ENCODE measurements at places on chromosomes 3 and 15.

DNA sequence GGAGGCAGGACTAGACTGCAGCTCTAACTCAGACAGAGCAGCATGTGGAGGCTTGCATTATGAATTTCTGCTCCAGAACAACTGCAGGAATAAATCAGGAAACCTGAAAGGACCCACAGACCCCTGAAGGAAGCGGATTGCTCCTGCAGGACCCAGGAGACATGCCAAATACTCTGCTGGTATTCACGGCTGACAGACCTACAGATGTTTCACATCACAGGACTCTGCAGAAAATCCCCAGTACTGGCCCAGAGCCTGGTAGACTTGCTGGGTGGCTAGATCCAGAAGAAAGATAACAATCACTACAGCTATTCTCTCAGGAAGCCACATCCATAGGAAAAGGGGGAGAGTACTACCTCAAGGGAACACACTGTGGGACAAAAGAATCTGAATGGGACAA, 942.1 kb downstream of the AGBL1 start:
- H3K4me3 ChIP-seq: no peak overlapping the region
- H3K27ac ChIP-seq: no peak overlapping the region
- H3K27me3 ChIP-seq: no peaks in the 10 kb centered on the region
- no peaks in the 10 kb centered on the region for H3K36me3 ChIP-seq
- H3K4me1 ChIP-seq: no peaks in the 10 kb centered on the region
- DNase-seq: no peak

DNA sequence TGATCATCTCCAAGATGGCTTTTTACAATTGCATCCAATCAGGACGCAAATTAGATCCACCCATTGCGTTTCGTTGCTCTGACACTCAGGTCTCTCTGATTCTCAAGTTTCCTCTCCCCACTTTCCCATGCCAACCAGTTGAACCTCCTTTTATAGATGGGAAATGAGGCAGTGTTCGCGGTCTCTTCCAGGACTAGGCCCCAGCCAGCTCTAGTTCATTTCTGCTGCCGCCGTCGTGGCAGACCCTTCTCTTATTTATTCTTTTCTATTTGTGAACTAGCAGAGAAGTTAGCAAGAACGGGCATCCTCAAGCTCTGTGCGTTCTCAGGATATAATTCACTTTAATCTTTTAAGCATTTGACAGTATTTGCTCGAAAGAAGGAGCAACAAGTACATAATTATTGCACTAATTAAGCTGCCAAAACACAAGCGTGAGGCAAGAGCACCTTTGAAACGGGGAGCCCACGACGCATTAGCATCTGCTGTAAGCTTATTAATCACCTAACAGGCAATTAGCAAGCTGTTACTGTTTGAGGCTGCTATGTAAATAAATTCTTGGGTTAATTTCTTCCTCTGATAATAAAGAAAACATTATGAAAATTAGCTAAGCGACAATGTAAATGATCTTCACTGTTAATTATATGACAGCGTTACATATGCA, 246.4 kb upstream of the TLE3 start:
- H3K4me1 ChIP-seq: peaks cover 6% of the 10 kb centered on the region
- no peak for DNase-seq
- H3K36me3 ChIP-seq: no peaks in the 10 kb centered on the region
- H3K4me3 ChIP-seq: no peak overlapping the region
- H3K27ac ChIP-seq: no peak overlapping the region

DNA sequence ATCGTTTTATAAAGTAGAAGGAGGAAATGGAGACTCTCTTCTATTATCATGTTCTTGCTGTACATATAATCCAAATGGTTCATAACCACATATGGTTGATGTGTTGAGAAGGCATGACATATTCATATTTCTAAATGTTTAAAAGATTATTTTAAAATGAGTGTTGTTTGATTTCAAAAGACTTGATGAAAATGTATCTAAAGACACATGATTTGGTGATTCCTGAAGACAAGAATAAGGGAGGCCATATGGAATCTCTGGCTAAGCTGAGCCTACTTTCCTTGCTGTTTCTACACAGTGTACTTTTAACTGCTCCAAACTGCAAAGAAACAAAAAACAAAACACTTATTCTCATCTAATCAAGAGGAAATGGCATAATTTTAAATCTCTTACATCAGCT, 23.0 kb upstream of the GYG1 start:
- H3K27me3 ChIP-seq: no peaks in the 10 kb centered on the region
- H3K4me3 ChIP-seq: no peak overlapping the region
- DNase-seq: no peak
- H3K27ac ChIP-seq: no peak overlapping the region
- no peaks in the 10 kb centered on the region for H3K36me3 ChIP-seq
- no peaks in the 10 kb centered on the region for H3K4me1 ChIP-seq

DNA sequence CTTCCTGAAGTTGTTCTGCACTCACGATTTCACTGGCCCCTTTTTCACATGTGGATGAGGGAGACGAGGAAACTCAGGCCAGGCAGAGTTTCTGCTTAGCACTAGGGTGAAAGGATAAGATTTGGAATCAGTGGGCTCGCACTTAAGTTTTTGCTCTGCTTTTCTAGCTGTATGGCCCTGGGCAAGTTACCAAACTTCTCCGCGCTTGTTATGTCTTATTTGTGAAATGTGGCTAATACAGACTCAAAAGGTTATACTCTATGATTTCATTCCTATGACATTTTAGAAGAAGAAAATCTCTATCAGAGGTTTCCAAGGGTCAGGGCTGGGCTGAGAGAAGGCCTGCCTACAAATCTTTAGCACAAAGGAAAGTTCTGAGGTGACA, 191.9 kb upstream of the LRIG1 start:
- H3K27me3 ChIP-seq: peaks cover 3% of the 10 kb centered on the region
- no peak overlapping the region for H3K27ac ChIP-seq
- no peak overlapping the region for H3K4me3 ChIP-seq
- H3K4me1 ChIP-seq: no peaks in the 10 kb centered on the region
- DNase-seq: no peak
- no peaks in the 10 kb centered on the region for H3K36me3 ChIP-seq

DNA sequence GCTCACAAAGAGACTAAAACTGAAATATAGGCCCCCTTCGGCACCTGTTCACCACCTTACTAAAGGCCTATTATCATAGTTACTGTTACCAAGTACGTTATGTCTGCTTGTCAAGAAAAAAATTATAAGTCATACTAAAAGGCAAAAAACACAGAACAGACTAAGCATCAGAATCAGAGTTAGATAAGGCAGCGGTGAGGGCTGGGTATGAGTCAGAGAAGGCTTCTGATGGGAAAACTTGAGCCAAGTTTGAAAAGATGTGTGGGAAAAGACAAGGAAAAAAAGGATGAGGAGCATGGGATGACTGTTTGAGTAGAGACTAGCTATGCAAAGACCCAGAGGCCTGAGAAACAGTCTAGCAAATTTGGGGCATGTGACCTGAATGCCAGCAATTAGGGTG, 387.2 kb upstream of the SGO1 start:
- DNase-seq: no peak
- H3K27ac ChIP-seq: no peak overlapping the region
- no peaks in the 10 kb centered on the region for H3K36me3 ChIP-seq
- no peak overlapping the region for H3K4me3 ChIP-seq

- H3K27ac ChIP-seq: no peak overlapping the region
- H3K36me3 ChIP-seq: no peaks in the 10 kb centered on the region
- H3K4me1 ChIP-seq: peaks cover 7% of the 10 kb centered on the region
- H3K4me3 ChIP-seq: no peak overlapping the region
These were observed 9.8 kb upstream of the SLC9C1 start for GRCh38 chr3:112303764-112304325.

DNA sequence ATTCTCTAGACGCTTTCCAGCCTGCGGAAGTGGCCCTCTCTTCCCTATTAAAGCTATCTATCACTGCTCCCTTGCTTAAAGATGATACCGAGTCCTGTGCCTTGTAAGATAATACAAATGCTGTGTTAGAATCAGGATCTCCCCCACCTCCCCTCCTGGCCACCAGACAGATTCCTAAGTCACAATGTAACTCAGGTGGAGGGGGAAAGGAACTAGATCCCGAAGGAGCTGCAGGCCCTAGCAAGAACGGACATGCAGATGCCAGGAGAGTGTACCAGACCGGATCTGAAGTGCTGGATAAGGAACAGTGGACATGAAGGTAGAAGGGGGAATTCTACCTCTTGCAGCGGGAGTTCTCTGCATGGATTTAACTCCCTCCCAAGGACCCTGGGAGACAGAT, 230.7 kb upstream of the LYSMD4 start:
- no peaks in the 10 kb centered on the region for H3K4me1 ChIP-seq
- H3K27ac ChIP-seq: no peak overlapping the region
- H3K27me3 ChIP-seq: peaks cover 10% of the 10 kb centered on the region
- H3K36me3 ChIP-seq: no peaks in the 10 kb centered on the region
- no peak for DNase-seq

DNA sequence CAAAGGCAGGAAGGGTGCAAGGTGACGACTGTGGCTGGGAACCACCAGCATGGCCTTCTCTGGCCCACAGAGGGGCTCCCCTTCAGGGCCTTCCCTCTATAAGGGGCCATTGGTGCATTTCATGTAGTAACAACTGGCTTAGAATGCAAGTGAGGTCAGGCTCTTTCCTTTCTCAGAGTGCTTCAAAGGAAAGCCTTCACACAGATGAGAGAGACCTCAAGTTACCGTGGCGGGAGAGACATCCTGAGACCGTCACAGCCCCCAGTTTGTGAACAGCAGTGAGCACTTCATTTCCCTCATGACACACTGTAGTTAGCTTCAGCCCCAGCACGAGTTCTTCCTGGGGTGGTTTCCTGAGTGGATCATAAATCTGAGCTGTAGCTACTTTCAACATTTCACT, 96.6 kb upstream of the LIMD1 start:
- no peaks in the 10 kb centered on the region for H3K27me3 ChIP-seq
- peaks cover 64% of the 10 kb centered on the region for H3K36me3 ChIP-seq
- no peak overlapping the region for H3K4me3 ChIP-seq
- H3K27ac ChIP-seq: no peak overlapping the region
- no peak for DNase-seq

DNA sequence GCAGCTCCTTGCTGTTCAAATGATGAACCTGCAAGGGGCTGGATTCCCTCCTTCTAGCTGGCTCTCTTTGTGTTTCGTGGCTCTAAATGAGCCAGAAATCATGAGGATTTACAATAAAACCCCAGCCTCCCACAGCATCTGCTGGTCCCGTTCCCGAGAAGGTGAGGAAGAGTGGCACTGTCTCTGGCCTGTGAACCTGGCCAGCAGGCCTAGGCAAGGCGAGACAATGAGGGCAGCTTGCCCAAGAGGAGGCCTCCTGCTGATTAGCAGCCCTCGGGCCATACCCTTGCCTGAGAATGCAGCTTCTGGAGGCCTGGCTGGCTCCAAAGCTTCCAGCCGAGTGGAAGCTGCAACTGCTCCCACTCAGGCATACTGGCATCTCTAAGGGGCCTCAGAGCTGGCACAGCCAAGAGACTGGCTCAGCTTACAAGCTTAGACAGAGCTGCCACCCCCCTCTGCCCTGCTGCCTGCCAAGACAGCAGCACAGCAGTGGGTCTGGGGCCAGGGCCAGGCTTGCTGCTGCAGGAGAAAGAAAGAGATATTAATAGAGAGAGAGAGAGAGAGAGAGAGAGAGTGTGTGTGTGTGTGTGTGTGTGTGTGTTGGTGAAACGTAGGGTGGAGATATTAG, 76.5 kb downstream of the HMG20A start:
- no peak for DNase-seq
- no peaks in the 10 kb centered on the region for H3K27me3 ChIP-seq
- peaks cover 17% of the 10 kb centered on the region for H3K4me1 ChIP-seq
- H3K27ac ChIP-seq: no peak overlapping the region
- no peak overlapping the region for H3K4me3 ChIP-seq
- peaks cover 3% of the 10 kb centered on the region for H3K36me3 ChIP-seq

DNA sequence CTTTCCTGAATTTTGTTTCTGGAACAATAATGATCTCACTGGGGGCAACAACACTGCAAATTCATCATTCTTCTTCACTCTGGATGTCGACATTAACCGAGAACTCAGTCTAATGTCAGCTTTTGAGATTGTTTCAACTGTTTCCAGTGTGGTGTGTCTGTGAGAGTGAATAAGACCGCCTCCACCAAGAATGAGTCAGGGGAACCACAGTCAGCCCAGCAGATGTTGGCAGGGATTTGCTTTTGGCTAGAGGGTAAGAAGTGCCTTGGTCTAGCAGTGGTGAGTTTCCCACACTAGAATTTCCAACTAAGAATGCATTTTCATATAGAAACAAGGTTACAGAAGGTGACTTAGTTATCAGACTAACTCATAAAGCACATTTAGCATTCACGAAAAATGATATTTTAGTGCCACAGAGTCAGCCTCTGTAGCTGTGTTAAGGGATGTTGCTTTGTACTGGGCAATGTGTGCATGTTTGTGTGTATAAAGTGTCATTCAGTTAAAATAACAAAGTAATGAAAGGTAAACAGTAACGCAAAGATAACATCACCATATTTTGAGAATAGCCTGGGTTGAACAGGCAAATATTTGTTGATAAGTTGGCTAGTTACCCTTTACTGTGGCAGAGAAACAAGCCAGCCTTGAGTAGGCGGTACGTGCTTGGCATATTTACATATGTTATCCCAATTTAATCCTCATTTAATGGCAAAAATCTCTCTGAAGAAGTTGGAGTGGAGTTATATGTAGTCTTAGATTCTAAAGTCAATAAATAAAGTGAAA, 33.8 kb downstream of the DRD3 start:
- H3K4me3 ChIP-seq: no peak overlapping the region
- H3K36me3 ChIP-seq: no peaks in the 10 kb centered on the region
- H3K27me3 ChIP-seq: no peaks in the 10 kb centered on the region
- no peaks in the 10 kb centered on the region for H3K4me1 ChIP-seq
- no peak for DNase-seq

- H3K27me3 ChIP-seq: no peaks in the 10 kb centered on the region
- no peak for DNase-seq
- H3K4me1 ChIP-seq: no peaks in the 10 kb centered on the region
- no peak overlapping the region for H3K27ac ChIP-seq
These were observed 294.8 kb downstream of the MCTP2 start for GRCh38 chr15:94526071-94526689.

GRCh38 chr15:40782609-40783227, 12.9 kb downstream of the C15orf62 start:
- no peaks in the 10 kb centered on the region for H3K27me3 ChIP-seq
- peak; percentile 76 for DNase-seq
- peaks cover 15% of the 10 kb centered on the region for H3K36me3 ChIP-seq
- no peak overlapping the region for H3K4me3 ChIP-seq
- H3K4me1 ChIP-seq: peaks cover 12% of the 10 kb centered on the region

DNA sequence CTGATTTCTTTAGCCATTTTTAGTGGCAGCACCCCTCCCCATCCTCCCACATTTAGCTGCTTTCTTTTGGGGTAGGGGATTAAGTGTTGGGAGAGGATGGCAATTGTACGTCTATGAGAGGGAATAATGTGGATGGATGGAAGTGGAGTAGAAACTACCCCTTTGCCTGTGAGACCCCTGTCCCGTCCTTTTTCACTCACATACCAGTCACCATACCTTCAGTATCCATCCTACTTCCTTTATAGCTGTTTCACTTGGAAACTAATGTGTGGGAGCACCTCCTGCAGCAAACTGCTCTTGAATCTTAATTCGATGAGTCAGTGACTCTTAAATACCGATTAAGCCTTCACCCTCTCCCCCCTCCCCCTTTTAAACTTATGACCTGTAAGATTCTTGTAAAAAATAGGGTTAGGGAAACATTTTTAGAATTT, 730 bp downstream of the SPRED1 start:
- DNase-seq: no peak
- H3K36me3 ChIP-seq: peaks cover 7% of the 10 kb centered on the region
- no peaks in the 10 kb centered on the region for H3K27me3 ChIP-seq
- peaks cover 32% of the 10 kb centered on the region for H3K4me1 ChIP-seq
- peak overlapping the region; percentile 83 for H3K4me3 ChIP-seq
